D721Med (cell line): ENCODE measurements at places on chromosomes 4 and X.

DNA sequence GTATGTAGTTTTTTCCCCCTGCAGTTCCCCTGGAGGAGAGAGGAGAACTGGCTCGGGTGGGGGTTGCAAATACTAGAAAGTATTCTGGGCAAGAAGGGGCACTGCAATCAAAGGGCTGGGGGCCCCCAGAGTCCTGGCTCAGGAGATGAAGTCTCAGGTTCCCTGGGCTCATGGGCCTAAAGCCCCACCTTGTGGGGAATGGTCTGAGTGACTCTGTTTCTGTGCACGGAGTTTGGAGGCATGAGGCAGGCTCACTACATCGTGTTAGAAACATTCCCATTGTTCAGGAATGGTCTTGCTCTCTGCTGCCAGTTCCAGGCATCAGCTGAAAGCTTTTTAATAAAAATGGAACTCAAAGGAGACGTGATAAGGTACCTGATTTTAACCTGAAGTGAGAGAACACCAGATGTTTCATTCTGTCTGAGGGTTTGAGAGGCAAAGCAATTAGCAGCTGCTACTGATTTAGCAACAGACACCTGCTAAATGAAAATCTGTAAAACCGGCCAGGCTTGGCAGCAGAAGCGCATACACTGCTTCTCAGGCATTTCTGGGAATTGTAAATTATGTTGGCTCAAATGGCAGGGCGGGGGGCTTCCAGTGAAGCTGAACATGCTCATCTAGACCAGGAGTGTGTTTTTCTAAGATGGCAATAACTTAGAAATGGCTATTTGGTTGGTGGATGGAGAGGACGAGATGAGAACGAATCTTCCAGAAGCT is 122.7 kb downstream of the TMEM164 start:
- DNase-seq = no peak

GRCh38 chrX:72079607-72080006 is 52.1 kb downstream of the RTL5 start:
- DNase-seq = no peak

DNA sequence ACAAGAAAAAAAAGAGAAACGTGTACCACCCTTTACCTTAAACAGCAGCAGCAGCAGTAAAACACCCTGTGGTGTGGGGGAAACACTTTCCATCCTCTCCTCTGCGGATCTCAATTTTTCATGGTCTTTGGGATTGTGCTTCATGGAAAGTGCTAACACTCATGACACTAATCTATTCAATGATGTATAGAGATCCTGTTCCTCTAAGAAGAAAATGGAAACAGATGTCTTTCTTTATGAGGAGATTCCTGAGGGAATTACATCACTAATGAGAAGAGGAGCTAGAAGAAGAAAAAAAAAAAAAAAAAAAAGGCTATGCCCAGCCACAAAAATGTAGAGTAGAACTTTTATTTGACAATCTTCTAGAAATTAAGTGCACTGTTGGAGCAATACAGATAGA is 62.9 kb upstream of the NDST3 start:
- no peak for DNase-seq

- no peak for DNase-seq
These were observed 731.3 kb downstream of the DMD start for GRCh38 chrX:32480019-32480418.

DNA sequence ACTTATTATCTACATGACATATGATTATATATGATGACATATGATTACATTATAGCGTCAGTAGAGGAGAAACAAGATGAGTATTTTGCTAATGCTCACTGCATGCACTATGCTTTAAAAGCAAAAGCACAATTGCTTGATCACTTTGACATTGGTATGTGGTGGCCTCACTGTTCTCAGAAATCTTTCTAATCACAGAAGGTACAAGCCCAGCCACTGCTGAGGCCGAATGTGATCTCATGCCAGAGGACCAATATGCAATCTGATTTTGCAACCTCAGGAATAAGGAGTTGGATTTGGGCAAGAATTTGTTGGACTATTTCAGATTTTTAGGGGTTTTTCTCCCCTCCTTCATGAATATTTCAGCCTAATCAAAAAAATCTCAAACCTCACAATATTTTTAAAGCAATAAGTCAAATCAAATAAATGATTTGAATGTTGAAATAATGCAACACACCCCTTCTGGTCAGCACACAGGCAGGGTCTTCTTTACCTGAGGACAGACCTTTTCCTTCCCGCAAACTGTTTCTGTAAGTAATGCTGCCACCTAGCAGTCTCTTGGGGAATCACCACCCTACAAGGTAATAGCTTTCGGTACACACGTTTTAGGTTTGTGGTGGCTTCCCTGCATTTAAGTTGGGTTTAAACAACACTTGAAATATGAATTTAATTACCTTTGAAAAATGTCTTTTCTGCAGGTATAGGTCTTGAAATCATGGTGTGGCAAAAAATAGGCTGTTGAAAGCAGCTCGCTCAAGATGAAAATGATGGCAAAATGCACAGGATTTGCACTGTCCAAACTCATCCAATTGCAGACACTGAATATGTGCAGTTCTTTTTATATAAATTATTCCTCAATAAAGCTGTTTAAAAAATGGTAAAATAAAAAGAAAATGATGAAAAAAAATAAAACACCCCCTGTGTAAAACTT is 4.8 kb upstream of the CXCL13 start:
- DNase-seq = no peak

- DNase-seq = no peak
These were observed 44.4 kb downstream of the UGT2A3 start for GRCh38 chr4:68907245-68907644.

DNA sequence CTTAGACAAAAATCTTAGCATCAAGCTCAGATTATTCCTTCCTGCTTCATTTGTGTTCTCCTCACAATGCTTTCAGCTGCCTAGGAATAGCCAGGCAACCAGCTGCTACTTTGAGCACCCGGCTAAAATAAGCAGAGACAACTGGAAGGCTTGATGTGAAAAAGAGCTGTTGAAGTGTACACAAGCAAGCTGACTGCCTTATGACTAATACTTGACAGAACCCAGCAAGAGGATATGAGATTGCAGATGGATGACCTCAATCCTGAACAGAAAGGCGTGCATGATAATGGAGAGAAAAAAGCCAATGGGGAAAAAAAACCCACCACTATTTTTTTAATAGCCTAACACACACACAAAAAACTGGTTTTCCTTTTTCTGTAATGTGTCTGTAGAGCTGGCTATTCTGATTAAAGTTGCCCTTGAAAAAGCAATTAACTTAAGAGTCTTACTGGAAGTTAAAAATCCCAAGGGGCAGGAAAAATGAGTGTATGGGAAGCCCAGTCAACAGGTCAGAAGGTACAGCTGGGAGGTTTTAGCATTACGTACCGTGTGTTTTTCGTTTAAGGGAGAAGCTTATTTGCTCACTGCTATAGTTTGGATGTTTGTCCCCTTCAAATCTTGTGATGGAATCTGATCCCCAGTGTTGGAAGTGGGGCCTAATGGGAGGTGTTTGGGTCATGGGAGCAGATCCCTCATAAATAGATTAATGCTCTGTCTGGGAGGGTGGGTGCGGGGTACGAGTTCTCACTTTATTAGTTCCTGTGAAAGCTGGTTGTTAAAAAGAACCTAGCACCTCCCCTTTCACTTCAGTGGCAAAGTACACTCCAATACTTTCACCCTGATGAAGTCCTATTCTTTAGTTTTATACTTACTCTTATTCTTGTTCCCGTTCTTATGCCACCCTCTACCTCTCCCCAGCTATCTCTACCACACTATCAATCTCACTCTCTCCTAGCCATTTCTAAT is 37.1 kb upstream of the HERC6 start:
- DNase-seq = no peak

GRCh38 chr4:13522282-13523104 is 21.8 kb downstream of the NKX3-2 start:
- DNase-seq = no peak

DNA sequence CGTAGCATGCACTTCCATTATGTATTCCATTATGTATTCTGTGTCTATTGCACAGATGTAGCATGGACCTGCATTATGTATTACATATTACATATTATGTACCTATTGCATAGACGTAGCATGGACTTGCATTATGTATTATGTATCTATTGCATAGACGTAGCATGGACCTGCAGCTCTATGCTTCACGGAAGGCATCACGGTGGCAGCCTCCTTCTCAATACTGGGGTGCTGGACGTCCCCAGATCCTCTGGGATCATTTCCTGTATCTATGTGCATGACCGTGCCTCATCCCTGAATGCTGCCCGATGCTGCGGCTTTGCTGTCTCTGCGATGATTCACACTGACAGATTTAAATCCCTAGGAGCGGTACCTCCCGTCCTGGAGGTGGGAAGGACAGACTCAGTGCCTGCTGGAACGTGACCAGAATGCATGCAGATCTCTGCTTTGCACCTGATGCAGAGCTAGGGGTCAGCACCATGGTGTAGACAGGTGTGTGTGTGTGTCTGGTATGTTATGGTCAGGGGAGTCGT is 317.5 kb downstream of the DHRSX start:
- no peak for DNase-seq

- DNase-seq = no peak
These were observed 39.7 kb upstream of the PROM1 start for GRCh38 chr4:16123356-16124084.

GRCh38 chr4:133866328-133866699 is 335.3 kb downstream of the PABPC4L start:
- DNase-seq = no peak

- no peak for DNase-seq
These were observed 126.9 kb upstream of the GPRIN3 start for GRCh38 chr4:89434364-89434988.

DNA sequence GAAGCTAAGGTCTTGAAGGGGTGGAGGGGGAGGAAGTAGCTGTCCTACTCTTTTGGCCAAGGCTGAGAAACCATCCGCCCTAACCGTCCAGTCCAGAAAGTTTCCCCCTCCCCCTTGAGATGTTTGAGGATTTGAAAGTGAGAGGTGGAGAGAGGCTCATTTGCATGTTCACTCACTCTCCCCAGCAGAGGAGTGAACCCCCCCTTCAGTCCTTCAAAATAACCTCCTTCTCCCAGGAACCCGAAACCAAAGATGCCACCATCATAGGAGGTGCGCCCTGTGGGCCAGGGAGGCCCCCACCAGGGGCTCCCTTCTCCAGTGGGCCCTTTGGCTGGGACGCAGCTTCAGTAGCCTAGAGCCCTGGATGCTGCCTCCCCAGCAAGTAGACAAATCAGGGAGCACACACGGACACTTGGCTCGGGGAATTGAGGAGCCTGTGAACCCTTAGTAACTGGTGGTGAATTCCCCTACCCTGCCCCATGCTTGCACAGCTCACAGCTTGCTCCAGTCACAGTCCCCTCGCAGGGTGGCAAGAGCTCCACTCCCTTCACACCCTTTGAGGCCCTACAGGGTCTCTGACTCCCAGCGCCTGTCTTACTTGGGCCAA is 25.6 kb downstream of the ELF4 start:
- DNase-seq = no peak

DNA sequence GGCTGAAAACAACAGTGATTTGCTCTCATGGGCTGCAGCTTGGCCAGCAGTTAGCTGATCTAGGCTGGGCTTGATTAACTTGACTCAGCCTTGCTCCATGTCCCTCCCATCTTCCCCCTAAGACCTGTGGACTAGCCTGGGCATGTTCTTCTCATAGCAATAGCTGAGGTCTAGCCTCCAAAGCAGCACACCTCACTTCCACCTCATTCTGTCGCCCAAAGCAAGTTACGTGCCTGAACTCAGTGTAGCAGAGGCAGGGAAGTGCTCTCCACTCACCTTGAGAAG is 62.2 kb downstream of the EVC start:
- DNase-seq = no peak

DNA sequence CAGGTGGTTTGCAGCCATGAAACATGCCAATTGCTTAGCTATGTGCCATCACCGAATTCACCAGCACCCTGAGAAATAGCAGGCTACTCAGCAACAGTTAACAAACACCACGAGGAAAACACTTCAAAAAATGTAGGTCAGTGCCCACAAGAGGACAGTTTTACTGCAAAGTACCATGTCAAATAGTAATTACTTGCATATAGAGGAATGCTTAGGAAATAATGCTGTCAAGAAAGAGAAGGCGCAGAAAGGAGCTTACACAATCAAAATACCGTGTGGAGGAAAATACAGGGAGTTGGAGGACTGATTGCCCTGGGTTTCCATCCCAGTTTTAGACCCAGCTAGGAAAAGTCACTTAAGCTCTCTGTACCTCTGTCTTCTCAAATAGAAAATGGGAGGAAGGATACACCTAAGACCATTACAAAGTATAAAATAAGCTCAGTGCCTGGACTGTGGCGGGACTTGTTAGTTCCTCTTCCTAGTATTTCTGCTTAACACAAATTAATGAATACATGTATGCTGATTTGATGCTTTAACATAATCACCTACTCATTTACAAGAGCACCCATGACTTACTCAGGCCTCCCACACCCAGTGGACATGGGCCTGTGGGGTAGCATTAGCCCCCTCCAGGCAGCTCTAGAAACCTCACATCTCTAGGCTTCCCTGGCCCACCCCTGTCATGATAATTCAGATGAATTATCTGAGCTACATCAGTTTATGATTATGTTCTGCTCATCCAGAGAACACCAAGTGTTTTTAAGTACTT is 44.5 kb upstream of the IL21 start:
- no peak for DNase-seq

DNA sequence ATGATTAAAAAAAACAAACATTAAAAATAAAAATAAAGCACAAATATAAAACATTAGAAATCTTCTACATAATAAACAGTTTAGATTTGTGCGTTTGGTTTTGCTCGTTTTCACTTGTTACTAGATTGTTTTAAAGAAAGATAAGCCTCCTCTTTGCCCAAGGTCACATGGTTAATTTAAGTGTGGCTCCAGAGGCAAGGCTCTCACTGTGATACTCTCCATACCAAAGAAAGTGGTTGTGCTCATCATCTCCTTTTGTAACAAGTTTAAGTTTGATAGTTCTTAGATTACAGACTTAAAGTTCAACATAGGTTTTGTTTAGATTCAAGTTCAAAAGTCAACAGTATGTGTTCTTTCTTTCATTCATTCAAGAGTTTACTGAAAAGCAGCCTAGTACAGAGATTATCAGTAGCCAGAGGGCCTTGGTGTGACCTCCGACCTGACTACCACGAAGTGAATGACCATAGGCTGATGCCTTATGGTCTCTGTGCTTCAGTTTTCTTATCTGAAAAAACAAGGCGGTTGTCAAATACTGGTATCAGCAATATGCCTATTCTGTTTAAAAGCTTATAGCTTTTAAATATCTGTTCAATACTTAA is 133.2 kb downstream of the ZAR1 start:
- no peak for DNase-seq
